ENCODE measurements at places on chromosomes 2 and 18. TPM values are rescaled to one million over a fixed set of nuclear protein-coding genes. Genes with fewer than 3 reads are reported as not detected.

GRCh38 chr2:109311771-109312170 lies 182.8 kb downstream of the SH3RF3 start:
- no peak for DNase-seq

DNA sequence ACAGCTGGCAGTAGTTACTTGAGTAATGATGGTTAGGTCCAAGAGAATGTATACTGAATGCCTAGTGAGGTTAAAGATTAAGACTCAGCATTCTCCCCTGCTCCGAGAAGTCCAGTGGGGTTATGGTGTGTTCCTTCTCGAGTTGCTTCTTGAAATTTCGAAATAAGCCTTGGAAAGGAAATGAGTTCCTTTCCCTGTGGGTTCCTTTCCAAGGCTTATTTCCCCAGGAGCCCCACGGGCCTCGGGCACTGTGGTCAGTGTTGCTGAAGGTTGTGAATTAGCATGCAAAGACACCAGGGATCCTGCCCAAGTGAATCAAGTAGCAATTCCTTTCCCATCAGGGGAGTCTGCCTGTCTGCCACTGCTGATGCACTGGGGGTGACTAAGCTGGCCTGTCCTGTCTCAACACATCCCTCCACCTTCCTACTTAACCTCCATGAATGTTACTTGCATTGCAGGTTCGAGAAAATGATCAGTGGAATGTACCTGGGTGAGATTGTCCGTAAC lies 53.6 kb downstream of the HK2 start:
- DNase-seq, result no peak

GRCh38 chr18:68873003-68873402 lies 75.1 kb downstream of the CCDC102B start:
- DNase-seq, result no peak

- DNase-seq, result peak; percentile 80
Observed at GRCh38 chr18:24075767-24076597, 61.4 kb downstream of the TTC39C start.

- no peak for DNase-seq
Observed at GRCh38 chr2:74707837-74708236, 53.8 kb downstream of the SEMA4F start.

DNA sequence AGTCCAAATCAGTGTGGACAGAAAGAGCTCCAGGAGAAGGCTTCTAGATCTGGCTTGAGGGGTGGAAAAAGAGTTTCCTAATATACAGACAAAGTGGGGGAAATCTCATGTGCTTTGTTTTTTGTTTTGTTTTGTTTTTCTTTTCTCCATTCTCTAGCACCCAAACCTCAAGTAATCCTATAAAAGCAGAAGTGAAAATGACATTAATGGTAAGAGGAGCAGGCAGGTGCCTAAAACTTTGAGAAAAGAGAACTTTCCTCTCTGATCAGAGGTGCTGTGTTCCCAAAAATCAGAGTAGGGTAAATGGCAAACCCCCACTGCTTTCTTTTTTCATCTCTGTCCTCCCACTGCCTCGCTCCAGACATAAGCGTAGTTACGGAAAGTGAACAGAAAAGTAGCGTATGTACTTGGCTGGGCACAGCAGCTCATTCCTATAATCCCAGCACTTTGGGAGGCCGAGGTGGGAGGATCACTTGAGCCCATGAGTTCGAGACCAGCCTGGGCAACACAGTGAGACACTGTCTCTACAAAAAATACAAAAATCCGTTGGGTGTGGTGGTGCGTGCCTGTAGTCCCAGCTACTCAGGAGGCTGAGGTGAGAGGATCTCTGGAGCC lies 77.8 kb downstream of the FAM161A start:
- no peak for DNase-seq

GRCh38 chr2:133943108-133943507 lies 310.8 kb upstream of the MGAT5 start:
- DNase-seq, result no peak

DNA sequence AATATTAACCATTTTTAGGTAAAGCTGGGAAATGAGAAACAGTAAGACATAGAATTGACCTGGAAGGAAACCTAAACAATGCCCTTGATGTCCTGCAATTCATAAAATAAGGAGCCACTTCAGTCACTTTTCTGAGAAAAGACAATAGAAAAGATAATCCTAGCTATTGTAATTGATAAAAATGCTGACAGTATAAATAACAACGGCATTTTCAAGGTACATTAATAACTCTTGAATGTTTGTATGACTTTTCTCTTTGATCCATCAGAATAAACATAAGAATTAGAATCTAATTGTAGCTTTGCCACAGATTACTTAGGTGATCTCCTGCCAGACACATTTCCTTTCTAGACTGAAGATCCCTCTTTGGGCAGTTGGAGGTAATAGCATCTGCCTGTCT lies 719.5 kb downstream of the SLC4A3 start:
- no peak for DNase-seq

Gene ATP6V1B1
- not detected for total RNA-seq

Gene IL18RAP
- 16.8 TPM for total RNA-seq

Gene SERPINB10
- 0.73 TPM for total RNA-seq

Gene SAG
- not detected for total RNA-seq

Gene UCN
- total RNA-seq, result not detected
